Spleen (tissue), 13 donors: ENCODE measurements at places on chromosomes 16 and 17.
A peak's percentile ranks its signal among the peaks of the same experiment; 100 is the strongest.

GRCh38 chr16:67860589-67861398 lies 12.1 kb upstream of the EDC4 start:
- H3K27ac ChIP-seq: no peak overlapping the region
- H3K27me3 ChIP-seq: no peaks in the 10 kb centered on the region
- no peak for DNase-seq
- H3K4me3 ChIP-seq: no peak overlapping the region
- H3K36me3 ChIP-seq: peaks cover 6% of the 10 kb centered on the region

GRCh38 chr17:58320163-58320558 lies 8.4 kb downstream of the TSPOAP1 start:
- no peak overlapping the region for H3K4me3 ChIP-seq
- no peak overlapping the region for H3K27ac ChIP-seq
- DNase-seq: no peak
- H3K36me3 ChIP-seq: peaks cover 29% of the 10 kb centered on the region

DNA sequence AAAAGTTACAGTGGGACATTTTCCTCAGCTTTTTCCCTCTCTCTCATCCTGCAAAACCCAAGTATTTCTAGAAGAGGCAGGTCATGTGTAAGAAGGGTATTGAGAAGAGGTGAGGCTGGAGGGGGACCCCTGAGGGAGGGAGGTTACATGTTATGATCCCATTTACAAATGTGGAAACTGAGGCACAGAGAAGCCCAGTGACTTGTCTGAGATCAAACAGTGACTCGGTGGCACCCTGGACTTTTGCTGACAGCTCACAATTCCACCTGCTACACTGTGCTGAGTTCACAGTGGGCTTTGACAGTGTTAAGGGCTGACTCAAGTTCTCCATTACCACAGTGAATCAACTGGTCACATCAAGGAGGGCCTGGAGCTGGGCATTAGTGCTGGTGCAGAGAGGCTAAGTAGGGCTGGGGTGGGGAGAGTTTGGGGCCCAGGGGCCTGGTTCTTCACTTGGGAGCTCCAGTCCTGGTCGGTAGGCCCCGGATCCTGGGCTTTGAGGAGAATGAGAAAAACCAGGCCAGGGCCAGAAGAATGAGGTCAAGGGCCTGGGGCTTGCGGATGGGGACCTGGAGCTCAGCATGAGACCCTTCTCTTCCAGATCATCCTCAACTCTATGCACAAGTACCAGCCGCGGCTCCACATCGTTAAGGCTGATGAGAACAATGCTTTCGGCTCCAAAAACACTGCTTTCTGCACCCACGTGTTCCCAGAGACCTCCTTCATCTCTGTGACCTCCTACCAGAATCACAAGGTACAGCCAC lies 26.0 kb downstream of the TBX4 start:
- H3K27me3 ChIP-seq: peaks cover 69% of the 10 kb centered on the region
- peak; percentile 39 for DNase-seq
- H3K36me3 ChIP-seq: no peaks in the 10 kb centered on the region
- H3K27ac ChIP-seq: no peak overlapping the region
- H3K4me3 ChIP-seq: no peak overlapping the region

DNA sequence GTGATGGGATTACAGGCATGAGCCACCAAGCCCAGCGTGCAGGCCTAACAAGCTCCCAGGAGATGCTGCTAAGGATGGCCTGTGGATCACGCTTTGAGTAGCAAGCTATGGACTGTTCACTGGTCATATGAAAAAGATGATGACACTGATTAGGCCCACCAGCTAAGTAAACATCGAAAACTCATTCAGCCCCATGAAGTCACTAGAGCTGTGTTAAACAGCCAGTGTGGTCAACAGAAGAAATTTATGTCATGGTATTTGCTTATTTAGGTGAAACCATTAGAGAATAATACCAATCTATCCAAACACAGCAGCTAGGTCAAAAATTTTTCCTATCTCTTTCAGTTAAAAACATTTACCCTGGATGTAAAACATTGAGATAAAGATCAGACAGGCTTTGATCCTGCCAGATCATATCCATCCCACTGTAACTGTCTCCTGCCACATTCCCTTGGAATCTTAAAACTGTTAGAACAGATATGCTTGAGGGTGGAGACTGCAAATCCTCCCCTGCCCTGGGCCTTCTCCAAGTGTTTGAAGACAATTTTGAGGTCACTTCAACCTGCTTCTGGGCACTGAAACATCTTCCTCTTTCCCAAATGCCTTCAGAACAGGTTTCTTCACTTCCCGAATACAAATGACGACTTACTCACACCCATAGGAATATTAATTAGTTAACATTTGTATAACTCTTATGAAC lies 30.9 kb downstream of the HOXB1 start:
- peaks cover 4% of the 10 kb centered on the region for H3K4me1 ChIP-seq
- DNase-seq: no peak
- no peak overlapping the region for H3K4me3 ChIP-seq
- no peaks in the 10 kb centered on the region for H3K36me3 ChIP-seq
- H3K27me3 ChIP-seq: peaks cover 4% of the 10 kb centered on the region
- H3K27ac ChIP-seq: no peak overlapping the region

DNA sequence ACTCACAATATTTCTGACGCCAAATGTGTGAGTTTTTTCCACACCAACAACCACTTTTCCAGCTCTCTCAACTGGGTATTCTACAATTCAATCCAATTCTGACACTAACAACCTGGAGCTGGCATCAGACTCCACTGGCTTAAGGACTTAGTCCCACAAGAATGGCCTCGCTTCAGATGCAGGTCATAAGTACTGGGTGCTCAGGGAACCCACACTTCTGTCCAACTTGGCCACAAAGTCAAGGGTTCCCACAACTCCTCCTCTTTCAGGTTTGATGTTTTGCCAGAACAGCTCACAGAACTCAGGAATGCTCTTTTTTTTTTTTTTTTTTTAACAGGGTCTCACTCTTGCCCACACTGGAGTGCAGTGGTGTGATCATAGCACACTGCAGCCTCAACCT lies 56.1 kb upstream of the TMC5 start:
- no peaks in the 10 kb centered on the region for H3K4me1 ChIP-seq
- no peaks in the 10 kb centered on the region for H3K27me3 ChIP-seq
- H3K27ac ChIP-seq: no peak overlapping the region
- H3K4me3 ChIP-seq: no peak overlapping the region
- no peaks in the 10 kb centered on the region for H3K36me3 ChIP-seq
- no peak for DNase-seq

DNA sequence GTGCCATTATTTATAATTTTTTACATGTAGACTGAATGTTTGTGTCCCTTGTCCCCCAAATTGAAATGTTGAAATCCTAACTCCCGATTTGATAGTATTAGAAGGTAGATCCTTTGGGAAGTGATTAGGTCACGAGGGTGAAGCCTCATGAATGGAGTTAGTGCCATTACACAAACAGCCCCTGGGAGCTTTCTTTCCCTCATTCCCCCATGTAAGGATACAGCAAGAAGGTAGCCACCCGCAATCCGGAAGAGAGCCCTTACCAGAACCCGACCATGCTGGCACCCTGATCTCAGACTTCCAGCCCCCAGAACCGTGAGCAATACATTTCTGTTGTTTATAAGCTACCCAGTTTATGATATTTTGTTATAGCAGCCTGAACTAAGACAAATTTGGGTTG lies 143.2 kb downstream of the NPIPB5 start:
- H3K27ac ChIP-seq: no peak overlapping the region
- H3K4me1 ChIP-seq: no peaks in the 10 kb centered on the region
- no peak for DNase-seq
- H3K36me3 ChIP-seq: no peaks in the 10 kb centered on the region
- H3K4me3 ChIP-seq: no peak overlapping the region

DNA sequence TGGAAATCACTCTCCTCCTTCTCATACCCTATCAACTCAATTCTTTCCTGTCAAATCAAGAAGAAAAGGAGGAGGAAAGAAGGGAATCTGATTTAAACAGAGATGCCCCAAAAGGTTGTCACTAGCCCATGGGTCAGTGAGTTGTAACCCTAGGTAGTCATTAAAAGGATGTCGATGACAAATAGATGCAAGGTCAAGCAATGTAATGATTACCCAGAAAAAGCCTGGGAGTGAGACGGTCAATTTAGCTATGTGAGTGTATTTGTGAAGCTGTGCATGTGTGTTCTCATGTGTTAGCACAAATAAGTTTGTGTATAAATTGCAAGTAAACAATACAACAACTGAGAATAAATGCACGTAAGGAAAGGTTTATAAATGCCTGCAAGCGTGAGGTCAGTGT lies 190.5 kb upstream of the PMFBP1 start:
- no peak for DNase-seq
- no peak overlapping the region for H3K27ac ChIP-seq
- no peaks in the 10 kb centered on the region for H3K4me1 ChIP-seq
- H3K27me3 ChIP-seq: no peaks in the 10 kb centered on the region
- no peaks in the 10 kb centered on the region for H3K36me3 ChIP-seq
- H3K4me3 ChIP-seq: no peak overlapping the region

- H3K4me3 ChIP-seq: no peak overlapping the region
- no peak for DNase-seq
- no peak overlapping the region for H3K27ac ChIP-seq
- H3K4me1 ChIP-seq: peaks cover 62% of the 10 kb centered on the region
- no peaks in the 10 kb centered on the region for H3K36me3 ChIP-seq
- peaks cover 82% of the 10 kb centered on the region for H3K27me3 ChIP-seq
These were observed 2.3 kb upstream of the SOX9 start for GRCh38 chr17:72118335-72119076.

DNA sequence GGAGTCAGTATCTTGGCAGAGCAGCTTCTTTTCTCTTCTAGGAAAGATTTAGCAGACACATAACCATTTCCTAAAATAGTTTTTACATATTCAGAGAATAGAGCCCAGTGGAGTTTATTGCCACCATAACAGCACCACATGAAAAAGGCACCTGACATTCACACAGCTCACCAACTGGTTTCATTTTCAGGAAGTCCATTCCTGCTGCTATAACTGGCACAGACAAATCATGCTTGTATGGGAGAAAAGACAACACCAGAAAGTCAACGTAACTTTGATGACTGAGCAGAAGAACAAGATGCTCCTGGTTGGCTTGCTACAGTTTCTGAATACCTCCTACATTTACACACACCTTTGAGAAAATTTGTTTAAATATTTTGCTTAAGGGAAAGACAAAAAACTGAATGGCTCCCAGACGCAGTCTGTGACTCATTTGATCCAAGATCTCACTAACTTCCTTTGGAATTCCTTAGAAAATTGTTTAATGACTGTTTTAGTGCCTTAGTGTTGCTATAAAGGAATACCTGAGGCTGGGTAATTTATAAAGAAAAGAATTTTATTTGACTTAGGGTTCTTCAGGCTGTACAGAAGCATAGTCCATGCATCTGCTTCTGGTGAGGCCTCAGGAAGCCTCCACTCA lies 1380.6 kb downstream of the CDH8 start:
- H3K27me3 ChIP-seq: no peaks in the 10 kb centered on the region
- H3K27ac ChIP-seq: no peak overlapping the region
- no peaks in the 10 kb centered on the region for H3K36me3 ChIP-seq
- DNase-seq: no peak

DNA sequence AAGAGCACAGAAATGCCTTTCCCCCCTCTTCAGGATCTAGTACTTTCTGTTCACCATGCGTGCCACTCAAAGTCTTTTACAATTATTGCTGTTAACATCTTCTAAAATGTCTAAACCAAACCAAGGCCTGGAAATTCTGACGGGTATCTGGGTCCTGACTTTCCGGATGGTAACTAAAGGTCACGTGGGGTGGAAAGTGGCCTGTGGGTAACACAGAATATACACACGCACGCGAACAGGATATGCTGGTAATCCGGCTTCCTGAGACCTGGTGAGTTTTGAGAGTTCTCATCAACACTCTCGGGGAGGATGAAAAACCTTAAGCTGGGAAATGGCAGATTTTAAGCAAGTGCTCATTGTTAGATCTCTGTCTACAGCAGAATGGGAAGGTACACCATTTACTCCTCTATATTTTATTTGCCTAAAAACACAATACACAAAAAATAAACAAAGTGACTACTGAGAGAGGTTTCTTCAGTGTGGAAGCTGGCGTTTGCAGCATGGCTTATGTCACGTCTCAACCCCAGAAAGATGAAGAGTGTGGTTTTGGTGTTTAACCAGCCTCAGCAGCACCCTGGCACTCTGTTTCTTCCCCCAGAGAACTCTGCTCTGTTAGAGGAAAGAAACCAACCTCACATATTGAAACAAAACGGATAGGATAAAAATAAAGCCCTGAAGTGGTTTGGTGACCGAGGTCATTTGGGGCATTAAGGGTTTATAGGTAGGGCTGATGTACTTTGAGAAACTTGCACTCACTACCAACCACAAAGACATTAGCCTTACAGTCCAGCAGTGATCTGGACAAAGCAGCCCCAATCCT lies 37.3 kb downstream of the SMG6 start:
- H3K27ac ChIP-seq: peak overlapping the region; percentile 81
- H3K27me3 ChIP-seq: no peaks in the 10 kb centered on the region
- DNase-seq: peak; percentile 81
- peaks cover 26% of the 10 kb centered on the region for H3K4me1 ChIP-seq
- H3K36me3 ChIP-seq: no peaks in the 10 kb centered on the region

DNA sequence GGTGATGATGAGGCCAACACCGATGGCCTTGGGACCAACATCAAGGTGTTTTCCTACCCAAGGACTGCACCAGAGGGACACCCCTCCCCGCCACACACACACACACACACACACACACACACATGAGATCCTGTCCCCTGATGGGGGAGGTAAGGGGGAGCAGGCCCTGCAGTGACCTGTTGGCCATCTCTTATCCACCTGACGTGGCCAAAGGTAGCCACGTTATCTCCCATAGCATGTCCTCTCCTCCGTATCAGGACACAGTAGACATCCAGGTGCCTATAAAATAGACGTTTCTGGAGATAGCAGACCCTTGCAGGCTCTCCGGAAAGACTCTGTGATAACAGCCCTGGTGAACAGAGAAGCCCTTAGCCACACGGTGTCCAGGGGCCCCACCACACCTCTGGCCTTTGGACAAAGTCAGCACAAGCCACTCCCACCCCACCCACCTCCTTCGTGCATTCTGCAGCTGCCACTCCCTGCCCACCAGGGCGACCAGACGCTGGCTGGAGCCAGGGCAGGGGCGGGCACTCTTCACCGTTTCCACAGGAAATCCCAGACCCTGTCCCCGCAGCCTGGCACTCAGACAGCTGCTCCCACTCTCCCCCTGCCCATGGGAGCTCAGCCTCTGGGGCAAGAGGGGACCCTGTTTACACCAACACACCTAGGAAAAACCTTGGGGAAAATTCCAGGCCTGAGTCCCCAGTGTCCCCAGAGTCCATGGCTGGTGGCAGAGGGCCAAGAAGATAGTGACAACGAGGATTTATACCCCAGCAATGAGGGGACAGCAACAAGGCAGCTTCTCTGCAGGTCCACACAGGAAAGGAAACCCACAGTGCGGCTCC lies 15.4 kb upstream of the ENPP7 start:
- no peak overlapping the region for H3K4me3 ChIP-seq
- peaks cover 30% of the 10 kb centered on the region for H3K27me3 ChIP-seq

GRCh38 chr17:49016775-49017463 lies 19.7 kb downstream of the IGF2BP1 start:
- no peak overlapping the region for H3K4me3 ChIP-seq
- no peaks in the 10 kb centered on the region for H3K36me3 ChIP-seq
- H3K27me3 ChIP-seq: peaks cover 71% of the 10 kb centered on the region
- H3K4me1 ChIP-seq: peaks cover 9% of the 10 kb centered on the region
- H3K27ac ChIP-seq: no peak overlapping the region
